ENCODE measurements at places on chromosomes 13 and 19. TPM values are rescaled to one million over a fixed set of nuclear protein-coding genes. Genes with fewer than 3 reads are reported as not detected.

DNA sequence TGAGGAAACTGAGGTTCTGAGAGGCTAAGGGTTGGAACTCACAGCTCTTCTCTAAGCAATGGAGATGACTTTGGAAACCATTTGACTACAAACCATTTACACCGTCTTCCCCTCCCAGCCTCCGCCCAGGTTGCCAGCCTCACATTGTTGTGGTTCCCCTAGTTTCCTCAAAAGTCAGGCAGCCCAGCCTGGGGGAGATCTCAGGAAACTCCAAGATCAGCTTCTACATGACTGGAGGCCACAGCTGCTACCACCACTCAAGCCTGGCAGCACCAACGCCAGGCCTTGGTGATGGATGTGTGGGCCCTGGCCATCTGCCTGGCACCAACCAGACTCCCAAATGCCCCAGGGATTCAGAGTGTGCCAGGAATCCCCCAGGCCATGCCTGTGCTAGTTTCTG is 207.9 kb downstream of the TSHZ3 start:
- H3K27ac ChIP-seq: no peak overlapping the region
- H3K36me3 ChIP-seq: no peaks in the 10 kb centered on the region
- no peaks in the 10 kb centered on the region for H3K27me3 ChIP-seq
- H3K4me3 ChIP-seq: no peak overlapping the region
- DNase-seq: no peak

DNA sequence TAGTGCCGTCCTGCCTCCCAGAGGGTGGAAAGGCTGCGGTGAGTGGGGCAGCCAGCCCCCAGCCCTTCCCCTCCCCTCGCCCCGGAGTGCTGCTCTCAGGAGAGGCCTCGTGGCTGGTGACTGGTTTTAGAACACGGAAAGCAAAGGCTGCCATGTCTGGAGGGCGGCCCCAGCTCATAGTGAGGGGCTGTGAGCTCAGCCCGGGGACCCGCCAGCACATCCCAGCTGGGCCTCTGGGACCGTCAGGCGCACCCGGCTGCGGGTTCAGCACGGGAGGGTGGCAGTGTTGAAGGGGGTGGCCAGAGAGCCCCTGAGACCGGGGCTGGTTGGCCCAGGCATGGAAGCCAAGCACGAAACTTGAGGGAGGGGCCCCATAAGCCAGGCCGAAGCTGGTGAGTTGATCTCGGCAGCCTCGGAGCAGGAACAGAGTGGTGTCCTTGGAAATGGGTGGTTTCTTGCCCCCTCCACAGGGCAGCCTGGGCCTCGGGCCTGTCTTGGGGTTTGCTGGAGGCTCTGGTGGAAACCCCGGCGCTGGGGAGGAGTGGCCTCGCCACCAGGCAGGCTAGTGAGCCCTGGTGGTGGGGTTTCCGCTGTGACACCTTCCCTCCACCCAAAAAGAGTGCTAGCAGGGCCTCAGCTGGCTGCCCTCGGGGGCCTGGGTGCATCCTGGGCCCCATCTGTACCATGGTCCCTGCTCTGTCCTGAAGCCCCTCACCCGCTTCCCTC is 157.7 kb downstream of the KDM4B start:
- no peaks in the 10 kb centered on the region for H3K36me3 ChIP-seq
- H3K4me1 ChIP-seq: peaks cover 70% of the 10 kb centered on the region
- H3K27ac ChIP-seq: peak overlapping the region; percentile 89
- H3K4me3 ChIP-seq: no peak overlapping the region

- peaks cover 35% of the 10 kb centered on the region for H3K4me1 ChIP-seq
- no peaks in the 10 kb centered on the region for H3K27me3 ChIP-seq
- H3K36me3 ChIP-seq: peaks cover 3% of the 10 kb centered on the region
- peak overlapping the region; percentile 98 for H3K27ac ChIP-seq
- H3K4me3 ChIP-seq: peak overlapping the region; percentile 83
Measured at GRCh38 chr19:47110521-47111005, 3.0 kb downstream of the ZC3H4 start.

- H3K27ac ChIP-seq: no peak overlapping the region
- no peak for DNase-seq
- H3K4me1 ChIP-seq: no peaks in the 10 kb centered on the region
Measured at GRCh38 chr19:56905631-56906150, 65.2 kb upstream of the PEG3 start.

DNA sequence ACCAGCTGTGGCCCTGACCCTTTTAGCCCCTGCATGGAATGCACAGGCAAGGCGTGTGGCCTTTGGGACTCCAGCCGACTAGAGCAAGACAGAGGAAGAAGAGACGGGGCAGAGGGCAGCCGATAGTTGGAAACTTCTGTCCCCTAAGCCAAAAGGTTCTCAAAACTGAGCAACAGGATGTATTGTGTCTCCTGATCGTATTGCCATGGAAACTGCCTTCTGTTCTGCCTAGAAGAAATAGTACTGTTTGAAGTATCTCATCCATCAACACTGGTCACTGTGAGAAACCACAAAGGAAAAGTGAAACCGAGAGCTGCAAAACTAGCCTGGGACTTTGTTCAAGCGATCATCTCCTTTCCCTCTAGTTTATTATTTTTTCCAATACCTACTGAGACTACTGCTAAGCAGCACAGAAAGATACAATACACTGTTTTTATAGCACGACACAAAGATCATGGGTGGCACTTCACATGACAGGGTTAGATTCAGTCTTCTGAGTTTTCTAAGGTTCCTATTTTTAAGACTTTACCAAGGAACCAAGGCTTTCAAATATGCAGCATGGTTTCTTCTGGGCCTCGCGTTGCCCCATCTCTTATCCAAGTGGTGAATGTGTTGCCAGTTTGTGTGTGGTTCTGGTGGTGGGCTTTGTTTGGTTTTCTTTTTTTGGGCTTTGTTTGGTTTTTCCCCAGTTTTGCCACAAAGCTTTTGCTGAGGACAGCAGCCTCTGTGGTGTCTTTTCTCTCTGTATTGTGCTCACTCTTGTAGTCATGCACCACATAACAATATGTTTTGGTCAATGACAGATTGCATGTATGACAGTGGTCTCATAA is 49.3 kb upstream of the GPR183 start:
- H3K27me3 ChIP-seq: no peaks in the 10 kb centered on the region
- H3K36me3 ChIP-seq: peaks cover 12% of the 10 kb centered on the region
- peaks cover 88% of the 10 kb centered on the region for H3K4me1 ChIP-seq
- peak overlapping the region; percentile 99 for H3K27ac ChIP-seq
- no peak overlapping the region for H3K4me3 ChIP-seq

DNA sequence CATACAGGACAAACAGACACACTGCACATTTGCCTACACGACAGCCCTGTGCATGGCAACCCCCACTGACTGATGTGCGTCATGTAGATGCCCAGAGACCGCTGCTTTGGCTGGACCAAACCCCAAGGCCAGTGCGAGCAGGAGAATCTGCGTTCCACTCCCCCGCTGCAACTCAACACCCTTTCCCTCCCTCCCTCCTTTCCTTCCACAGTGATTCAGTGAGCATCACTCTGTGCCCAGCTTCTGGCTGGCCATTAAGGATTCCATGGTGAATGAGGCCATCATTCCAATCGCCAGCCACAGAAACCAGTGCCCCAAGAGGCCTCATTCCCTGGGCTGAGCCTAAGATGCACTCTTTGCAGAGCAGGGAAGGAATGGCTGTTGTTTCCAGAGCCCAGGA is 61.6 kb downstream of the GSX1 start:
- H3K4me1 ChIP-seq: no peaks in the 10 kb centered on the region
- H3K27ac ChIP-seq: no peak overlapping the region
- no peaks in the 10 kb centered on the region for H3K27me3 ChIP-seq
- H3K4me3 ChIP-seq: no peak overlapping the region
- no peak for DNase-seq
- H3K36me3 ChIP-seq: no peaks in the 10 kb centered on the region

Gene GARIN5A
- 0.59 TPM for total RNA-seq

Gene CLEC17A
- total RNA-seq: 1.5 TPM

Gene PPFIA3
- total RNA-seq: 5.3 TPM

Gene ZNF235
- total RNA-seq: 11.6 TPM
